Mononuclear cell (primary cell): ENCODE measurements at places on chromosomes 7 and 10. TPM values are rescaled to one million over a fixed set of nuclear protein-coding genes. Genes with fewer than 3 reads are reported as not detected.

Gene HOGA1
- not detected for total RNA-seq

Gene TMEM184A
- not detected for total RNA-seq

Gene PLAU
- total RNA-seq = 9.7 TPM

Gene GDF2
- total RNA-seq = not detected

Gene FGFR2
- not detected for total RNA-seq

Gene NEBL
- 0.10 TPM for total RNA-seq

Gene ZNF722
- not detected for total RNA-seq

Gene AKR1C2
- total RNA-seq = 0.21 TPM

Gene SLC18A3
- total RNA-seq = 0.10 TPM

Gene CFAP43
- 0.10 TPM for total RNA-seq

Gene ZNF488
- not detected for total RNA-seq

Gene PTPN20
- 0.73 TPM for total RNA-seq

Gene RPS24
- total RNA-seq = 4,532 TPM

Gene SCART1
- total RNA-seq = 1.5 TPM
